ENCODE measurements at places on chromosomes 4 and X.

DNA sequence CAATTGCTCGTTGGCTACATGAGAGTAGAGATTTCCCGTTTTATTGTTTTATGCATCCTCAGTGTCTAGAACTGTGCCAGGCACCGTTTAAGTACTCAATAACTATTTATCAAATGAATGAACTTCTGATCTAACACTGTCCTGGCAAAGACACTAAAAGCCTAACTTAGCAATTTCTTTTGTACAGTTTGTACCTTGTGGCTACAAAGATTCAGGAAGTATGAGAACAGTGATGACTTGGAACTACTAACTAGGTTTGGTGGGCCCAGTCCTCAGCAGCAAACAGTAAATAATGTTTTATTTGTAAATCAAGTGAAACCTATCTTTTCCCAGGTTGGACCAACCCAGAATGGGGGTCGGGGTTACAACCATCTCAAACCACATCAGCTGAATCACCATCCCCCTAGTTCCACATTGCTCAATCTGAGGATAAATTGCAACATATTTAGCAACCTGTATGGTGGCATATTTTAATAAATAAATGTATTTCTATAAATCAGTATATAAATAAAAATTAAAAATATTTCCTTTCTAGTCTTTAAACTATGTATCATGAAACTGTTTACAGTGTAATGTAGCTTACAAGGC, 12.3 kb upstream of the SCRG1 start:
- no peak for DNase-seq

- DNase-seq, result no peak
Observed at GRCh38 chrX:70176938-70177533, at the start of gene DGAT2L6. Gene DGAT2L6, plus strand, starts transcription at chrX:70177483. Its CDS starts 100 bp downstream, at chrX:70177583.

- no peak for DNase-seq
Observed at GRCh38 chr4:40991908-40992307, 222.4 kb downstream of the APBB2 start.

DNA sequence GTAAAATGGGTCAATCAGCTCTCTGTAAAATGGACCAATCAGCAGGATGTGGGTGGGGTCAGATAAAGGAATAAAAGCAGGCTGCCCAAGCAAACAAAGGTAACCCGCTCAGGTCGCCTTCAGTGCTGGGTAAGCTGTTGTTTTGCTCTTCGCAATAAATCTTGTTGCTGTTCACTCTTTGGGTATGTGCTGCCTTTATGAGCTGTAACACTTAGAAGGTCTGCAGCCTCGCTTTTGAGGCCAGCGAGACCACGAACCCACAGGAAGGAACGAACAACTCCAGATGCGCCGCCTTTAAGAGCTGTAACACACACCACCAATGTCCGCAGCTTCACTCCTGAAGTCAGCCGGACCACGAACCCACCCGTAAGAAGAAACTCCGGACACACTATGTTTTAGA, 11.5 kb upstream of the CAMK2D start:
- no peak for DNase-seq

DNA sequence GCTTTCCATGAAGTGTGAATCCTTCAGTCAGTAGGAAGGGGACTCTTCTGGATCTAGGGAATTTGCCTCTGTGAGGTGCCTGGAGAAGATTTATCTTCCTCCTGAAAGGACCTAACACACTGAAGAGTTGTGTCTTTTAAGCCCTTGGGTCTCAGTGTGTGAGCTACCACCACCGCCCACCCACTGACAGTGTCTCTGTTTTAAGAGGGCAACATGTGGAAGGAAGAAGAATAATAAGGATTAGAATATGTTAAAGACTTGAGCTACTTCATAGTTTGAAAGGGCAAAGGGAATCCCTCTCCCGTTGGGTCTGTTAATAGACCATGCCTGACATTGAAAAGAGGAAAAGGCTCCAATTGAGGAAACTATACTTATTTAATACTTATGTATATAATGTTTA, 64.3 kb upstream of the TLR2 start:
- DNase-seq, result no peak

- no peak for DNase-seq
Observed at GRCh38 chrX:19840899-19841648, 46.3 kb downstream of the SH3KBP1 start.

GRCh38 chrX:101430457-101431078, 22.5 kb downstream of the HNRNPH2 start:
- no peak for DNase-seq

- no peak for DNase-seq
Observed at GRCh38 chr4:2251795-2252529, 9.9 kb downstream of the MXD4 start.

- no peak for DNase-seq
Observed at GRCh38 chr4:5693871-5694270, 14.5 kb downstream of the EVC2 start.

DNA sequence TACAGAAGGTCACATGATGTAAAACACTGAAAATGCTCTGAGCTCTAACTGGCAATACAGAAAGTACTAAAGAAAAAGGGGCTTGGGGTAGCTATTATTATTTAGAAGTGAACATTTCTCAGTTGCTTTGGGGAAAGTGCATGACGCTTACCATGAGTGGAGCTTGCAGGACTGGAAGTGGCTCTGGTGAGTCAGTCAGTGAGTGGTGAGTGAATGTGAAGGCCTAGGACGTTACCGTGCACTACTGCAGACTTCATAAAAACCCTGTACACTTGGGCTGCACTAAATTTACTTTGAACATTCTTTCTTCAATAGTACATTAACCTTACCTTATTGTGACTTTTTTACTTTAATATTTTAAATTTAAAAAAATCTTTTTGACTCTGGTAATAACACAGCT, 89.3 kb upstream of the ENPP6 start:
- DNase-seq, result no peak

GRCh38 chr4:17597517-17597916, 16.9 kb upstream of the MED28 start:
- DNase-seq, result no peak

DNA sequence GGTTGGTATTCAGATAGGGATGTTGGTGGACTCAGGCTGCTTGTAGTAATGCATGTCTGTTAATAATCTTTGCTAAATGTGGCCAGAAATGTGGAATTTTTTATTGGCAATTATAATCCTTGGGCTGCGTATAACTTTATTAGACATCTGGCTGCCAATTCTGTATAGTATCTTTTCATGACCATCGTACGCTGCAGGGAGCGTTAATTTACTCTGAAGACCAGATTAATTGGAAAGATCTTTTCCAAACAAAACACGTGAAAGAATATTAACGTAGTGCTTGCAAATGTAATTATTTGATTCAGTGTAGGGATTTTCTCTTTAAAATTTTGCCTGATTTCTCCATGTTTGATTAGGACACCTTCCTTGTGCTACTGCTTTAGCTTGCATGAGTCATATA, 38.8 kb upstream of the FTHL17 start:
- no peak for DNase-seq

GRCh38 chrX:118536687-118537461, 41.3 kb downstream of the DOCK11 start:
- no peak for DNase-seq

DNA sequence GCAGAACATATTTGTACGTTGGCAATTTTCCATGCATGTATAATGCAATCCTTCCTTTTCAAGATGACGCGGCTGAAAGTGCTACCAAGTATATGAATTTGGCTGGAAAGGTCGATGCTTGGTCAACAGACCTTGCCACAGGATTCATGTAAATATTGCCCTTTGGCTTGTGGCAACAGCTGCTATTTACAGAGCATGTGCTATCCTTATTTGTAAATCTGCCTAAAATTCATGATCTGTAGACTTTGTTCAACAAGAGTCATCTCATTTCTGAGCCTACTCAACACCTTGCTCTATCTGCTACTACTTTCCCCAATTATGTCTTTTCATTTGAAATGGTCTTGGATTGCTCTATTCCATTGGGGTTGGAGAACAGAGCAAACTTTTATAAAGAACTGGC, 1.9 kb upstream of the SMARCA1 start:
- DNase-seq, result peak; percentile 70

- DNase-seq, result no peak
Observed at GRCh38 chrX:76202471-76202870, 29.6 kb downstream of the PBDC1 start.

GRCh38 chrX:39497702-39498265, 600.0 kb downstream of the BCOR start:
- no peak for DNase-seq

- DNase-seq, result no peak
Observed at GRCh38 chrX:132017431-132018185, 5.5 kb upstream of the STK26 start.

- DNase-seq, result no peak
Observed at GRCh38 chrX:9390693-9391368, 74.0 kb upstream of the TBL1X start.

DNA sequence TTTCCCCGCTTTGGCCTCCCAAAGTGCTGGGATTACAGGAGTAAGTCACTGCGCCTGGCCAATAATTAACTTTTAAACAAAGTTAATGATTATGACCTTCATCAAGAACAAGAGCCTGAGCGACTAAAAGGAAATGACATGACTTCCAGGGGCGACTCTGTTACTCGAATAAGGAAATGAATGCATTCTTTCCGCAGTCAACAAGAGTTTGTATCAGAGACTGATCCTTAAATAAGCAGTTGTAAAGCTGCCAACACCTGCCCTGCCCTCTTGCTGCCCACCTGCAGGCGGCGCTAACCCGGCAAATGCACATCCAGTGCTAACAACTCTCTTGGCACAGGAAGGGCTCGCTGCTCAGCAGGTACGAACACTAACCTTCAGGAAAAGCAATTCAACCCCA, 27.3 kb downstream of the WDR1 start:
- DNase-seq, result peak; percentile 65

GRCh38 chr4:113645771-113646441, 115.6 kb downstream of the CAMK2D start:
- peak; percentile 92 for DNase-seq

- no peak for DNase-seq
Observed at GRCh38 chr4:130760246-130760645, 1664.3 kb downstream of the C4orf33 start.

DNA sequence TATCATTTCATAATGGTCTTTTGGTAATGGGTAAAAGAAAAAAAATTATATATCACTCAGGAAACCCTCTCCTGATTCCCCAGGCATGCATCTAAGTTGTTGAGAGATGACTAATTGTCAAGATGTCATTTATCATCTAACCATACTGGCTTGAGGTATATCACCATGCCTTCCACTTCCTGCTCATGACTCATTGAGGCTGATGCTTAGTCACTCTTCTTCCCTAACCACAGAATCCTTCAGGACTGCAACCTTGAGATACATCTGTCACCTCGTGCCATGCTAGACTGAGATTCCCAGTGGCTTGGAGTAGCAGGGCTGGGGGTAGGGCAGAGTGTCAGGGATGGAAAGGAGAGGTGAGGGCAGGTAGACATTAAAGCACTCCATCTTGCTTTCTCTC, 782.5 kb upstream of the INTU start:
- no peak for DNase-seq

DNA sequence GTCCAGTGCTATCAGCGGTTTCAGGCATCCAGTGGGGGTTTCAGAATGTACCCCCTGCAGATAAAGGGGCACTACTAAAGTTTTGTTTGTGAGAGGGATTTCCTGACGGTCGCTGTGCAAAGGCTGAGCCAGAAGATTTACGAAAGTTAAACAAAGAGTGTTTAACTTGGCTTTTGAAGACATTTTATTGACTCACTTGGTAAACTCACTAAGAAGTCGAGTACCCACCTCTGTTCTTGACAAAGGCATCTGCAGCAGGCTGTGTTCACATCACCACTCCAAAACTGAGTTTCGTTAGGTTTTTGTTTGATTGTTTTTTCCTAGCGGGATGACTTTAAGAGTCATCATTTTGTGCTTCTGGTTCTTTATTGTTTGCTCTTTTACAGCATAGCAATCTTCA, 143.9 kb upstream of the TBL1X start:
- peak; percentile 77 for DNase-seq

DNA sequence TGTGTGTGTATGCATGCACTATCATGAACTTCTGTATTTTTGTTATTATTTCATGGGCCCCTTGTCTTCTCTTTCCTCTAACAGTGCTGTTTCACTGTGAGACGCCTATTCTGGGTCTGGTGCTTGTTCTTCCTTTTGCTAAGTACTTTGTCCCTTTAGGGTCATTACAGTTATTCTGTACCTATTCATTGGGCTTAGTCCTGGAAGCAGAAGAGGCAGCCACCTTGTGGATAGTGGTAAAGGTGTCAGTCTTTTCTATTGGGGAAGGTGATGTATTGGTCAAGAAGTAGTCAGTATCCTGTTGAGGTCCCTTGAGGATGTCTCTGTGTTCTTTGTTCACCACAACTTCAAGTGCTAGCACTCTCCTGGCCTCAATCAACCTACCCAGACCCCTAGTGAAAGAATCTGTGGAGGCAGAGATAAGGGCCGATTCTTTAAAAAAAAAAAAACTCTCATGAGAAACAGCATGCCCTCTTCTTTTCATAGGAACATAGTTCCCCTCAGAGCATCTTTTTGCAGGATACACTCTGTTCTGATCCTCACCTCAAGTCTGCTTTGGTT, 593.8 kb downstream of the SPRY1 start:
- no peak for DNase-seq

DNA sequence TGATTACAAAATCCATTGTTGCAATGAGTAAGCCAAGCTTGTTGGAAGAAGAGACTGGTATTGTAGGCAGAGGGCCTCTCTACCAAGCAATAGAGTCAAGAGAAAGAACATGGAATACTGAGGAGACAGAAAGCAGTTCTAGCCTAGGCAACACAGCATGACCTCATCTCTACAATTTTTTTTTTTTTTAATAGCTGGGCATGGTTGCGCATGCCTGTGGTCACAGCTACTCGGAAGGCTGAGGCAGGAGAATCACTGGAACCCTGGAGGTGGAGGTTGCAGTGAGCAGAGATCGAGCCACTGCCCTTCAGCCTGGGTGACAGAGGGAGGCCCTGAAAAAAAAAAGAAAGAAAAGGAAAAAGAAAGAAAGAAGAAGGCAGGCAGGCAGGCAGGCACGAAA, 11.7 kb upstream of the ZBTB33 start:
- DNase-seq, result no peak

GRCh38 chrX:12648995-12649394, 142.2 kb upstream of the PRPS2 start:
- DNase-seq, result no peak

- no peak for DNase-seq
Observed at GRCh38 chr4:85486425-85487086, 11.6 kb downstream of the ARHGAP24 start.

DNA sequence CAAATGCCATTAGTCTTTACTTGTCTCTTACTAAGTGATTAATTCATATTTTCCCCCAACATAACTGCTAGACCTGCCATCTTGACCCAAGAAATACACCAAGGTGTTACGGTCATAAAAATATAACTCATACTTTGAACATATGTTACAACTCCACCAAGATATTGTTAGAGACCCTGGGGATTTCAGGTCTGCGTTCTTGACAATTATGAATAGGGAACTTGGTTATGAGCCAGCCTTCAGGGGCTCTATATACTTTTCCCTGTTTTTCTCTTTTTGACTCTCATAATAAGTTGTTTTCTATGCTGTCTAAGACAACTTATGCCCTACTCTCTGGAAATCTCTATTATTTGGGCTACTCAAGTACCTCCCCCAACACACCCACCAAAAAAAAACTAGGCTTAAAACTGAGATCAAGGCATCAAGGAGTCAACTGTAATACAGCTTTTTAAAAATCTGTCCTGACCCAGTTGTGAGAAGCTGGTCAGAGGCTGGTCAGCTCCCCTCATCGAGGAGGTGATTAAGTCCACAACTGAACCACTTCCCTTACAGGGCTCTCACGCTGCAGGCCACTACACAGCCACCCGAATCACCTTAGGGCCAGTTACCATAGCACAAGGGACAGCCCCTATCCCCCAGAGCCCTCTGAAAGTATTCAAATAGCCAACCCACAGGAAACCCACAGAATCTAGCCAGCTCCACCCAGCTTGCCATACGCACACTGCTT, 10.5 kb upstream of the TLR3 start:
- DNase-seq, result no peak

- DNase-seq, result no peak
Observed at GRCh38 chr4:150150629-150151062, 72.4 kb downstream of the DCLK2 start.
